ENCODE measurements at places on chromosomes 4 and X. TPM values are rescaled to one million over a fixed set of nuclear protein-coding genes. Genes with fewer than 3 reads are reported as not detected.

GRCh38 chr4:61995717-61996340, 795.7 kb downstream of the ADGRL3 start:
- H3K4me3 ChIP-seq: no peak overlapping the region
- DNase-seq: no peak
- H3K4me1 ChIP-seq: no peaks in the 10 kb centered on the region
- H3K27ac ChIP-seq: no peak overlapping the region
- H3K27me3 ChIP-seq: no peaks in the 10 kb centered on the region

- no peak for DNase-seq
- H3K4me3 ChIP-seq: no peak overlapping the region
- H3K36me3 ChIP-seq: no peaks in the 10 kb centered on the region
- no peaks in the 10 kb centered on the region for H3K27me3 ChIP-seq
Observed at GRCh38 chrX:40912166-40912565, 173.1 kb upstream of the USP9X start.

DNA sequence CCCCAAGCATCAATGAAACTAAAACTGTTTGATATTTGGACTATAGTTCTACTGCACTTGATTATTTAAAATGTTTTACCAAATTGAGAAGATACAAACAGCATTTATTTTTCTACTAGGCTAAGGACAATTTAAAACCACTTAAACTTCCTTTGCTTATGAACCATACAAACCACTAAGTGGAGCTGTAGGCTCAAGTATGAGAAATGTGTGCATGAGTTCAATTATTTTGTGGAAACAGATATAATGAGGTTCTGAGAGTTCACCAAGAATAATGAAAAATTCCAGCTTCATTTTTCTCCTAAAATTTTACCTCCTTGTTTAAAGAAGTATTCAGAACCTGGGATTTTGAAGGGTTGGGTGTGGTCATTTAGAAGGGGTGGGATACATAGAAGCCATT, 63.1 kb downstream of the SERPINA7 start:
- H3K27me3 ChIP-seq: no peaks in the 10 kb centered on the region
- no peaks in the 10 kb centered on the region for H3K4me1 ChIP-seq
- no peak overlapping the region for H3K4me3 ChIP-seq

DNA sequence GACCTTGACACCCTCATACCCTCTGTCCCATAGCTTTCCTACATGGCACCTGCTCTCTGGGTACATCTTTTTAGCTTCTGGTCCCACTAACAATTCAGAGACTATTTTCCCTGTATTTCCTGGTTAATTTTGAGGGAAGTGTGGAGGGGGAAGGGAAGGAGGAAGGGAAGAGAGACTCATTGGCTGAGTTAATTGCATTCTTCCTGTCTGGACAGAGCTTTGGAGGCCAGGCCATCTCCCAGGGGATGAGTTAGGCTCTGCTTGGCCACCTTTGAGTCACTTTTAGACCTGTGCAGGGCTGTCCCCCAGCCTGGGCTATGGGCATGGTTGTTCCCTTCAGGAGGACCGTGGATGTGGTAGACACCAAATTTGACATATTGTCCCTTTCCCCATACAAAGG, 167.9 kb upstream of the PGRMC2 start:
- H3K36me3 ChIP-seq: no peaks in the 10 kb centered on the region
- no peak for DNase-seq
- no peak overlapping the region for H3K27ac ChIP-seq
- peaks cover 3% of the 10 kb centered on the region for H3K27me3 ChIP-seq
- H3K4me1 ChIP-seq: peaks cover 8% of the 10 kb centered on the region

- no peak for DNase-seq
- peaks cover 2% of the 10 kb centered on the region for H3K4me1 ChIP-seq
- H3K4me3 ChIP-seq: no peak overlapping the region
- no peak overlapping the region for H3K27ac ChIP-seq
Observed at GRCh38 chr4:38210396-38211114, 250.4 kb downstream of the PTTG2 start.

GRCh38 chr4:4542774-4543485, 1.1 kb upstream of the STX18 start:
- H3K4me3 ChIP-seq: peak overlapping the region; percentile 89
- H3K36me3 ChIP-seq: peaks cover 14% of the 10 kb centered on the region
- H3K4me1 ChIP-seq: peaks cover 45% of the 10 kb centered on the region
- no peaks in the 10 kb centered on the region for H3K27me3 ChIP-seq
- peak overlapping the region; percentile 96 for H3K27ac ChIP-seq

DNA sequence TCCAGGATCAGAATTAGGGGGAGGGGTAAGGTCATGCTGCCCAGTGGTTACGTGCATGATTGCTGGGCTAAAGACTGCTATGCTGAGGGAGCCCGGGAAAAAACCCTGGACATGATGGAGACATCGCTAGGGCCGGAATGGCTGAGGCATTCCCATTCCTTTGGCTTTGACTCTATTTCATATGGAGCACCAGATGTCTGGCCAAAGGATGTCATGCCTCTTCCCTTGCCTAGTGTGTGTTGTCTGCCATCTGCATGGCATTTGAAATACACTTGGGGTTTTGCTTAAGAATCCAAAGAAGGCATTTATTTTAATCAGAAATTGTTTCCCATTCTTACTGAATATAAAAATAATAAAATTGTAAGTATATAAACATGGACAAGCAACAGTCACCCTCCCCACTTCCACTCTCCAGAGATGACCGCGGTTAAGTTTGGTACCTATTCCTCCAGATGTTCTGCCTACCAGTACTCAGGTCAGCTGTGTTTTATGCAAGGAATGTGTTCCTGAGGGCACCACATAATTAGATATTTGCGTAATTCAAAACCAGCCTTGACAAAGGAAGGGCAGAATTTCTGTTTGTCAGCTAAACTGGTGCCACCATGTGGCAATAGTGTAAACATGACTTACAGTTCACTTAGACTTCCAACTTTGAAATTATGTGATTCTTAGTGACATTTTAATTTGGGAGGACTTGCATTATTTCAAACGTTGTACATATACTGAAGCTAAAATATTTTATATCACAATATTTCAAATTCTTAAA, 105.9 kb downstream of the CT47B1 start:
- H3K27me3 ChIP-seq: no peaks in the 10 kb centered on the region
- no peak overlapping the region for H3K4me3 ChIP-seq
- no peak overlapping the region for H3K27ac ChIP-seq
- peak; percentile 23 for DNase-seq
- H3K36me3 ChIP-seq: no peaks in the 10 kb centered on the region

GRCh38 chrX:66164470-66164869, 423 bp downstream of the HEPH start:
- H3K36me3 ChIP-seq: no peaks in the 10 kb centered on the region
- no peak overlapping the region for H3K4me3 ChIP-seq
- no peak for DNase-seq
- no peaks in the 10 kb centered on the region for H3K4me1 ChIP-seq
- no peaks in the 10 kb centered on the region for H3K27me3 ChIP-seq

- H3K4me1 ChIP-seq: no peaks in the 10 kb centered on the region
- no peak overlapping the region for H3K4me3 ChIP-seq
- H3K36me3 ChIP-seq: no peaks in the 10 kb centered on the region
- DNase-seq: no peak
- H3K27ac ChIP-seq: no peak overlapping the region
Observed at GRCh38 chr4:57575426-57575825, 465.2 kb upstream of the IGFBP7 start.

DNA sequence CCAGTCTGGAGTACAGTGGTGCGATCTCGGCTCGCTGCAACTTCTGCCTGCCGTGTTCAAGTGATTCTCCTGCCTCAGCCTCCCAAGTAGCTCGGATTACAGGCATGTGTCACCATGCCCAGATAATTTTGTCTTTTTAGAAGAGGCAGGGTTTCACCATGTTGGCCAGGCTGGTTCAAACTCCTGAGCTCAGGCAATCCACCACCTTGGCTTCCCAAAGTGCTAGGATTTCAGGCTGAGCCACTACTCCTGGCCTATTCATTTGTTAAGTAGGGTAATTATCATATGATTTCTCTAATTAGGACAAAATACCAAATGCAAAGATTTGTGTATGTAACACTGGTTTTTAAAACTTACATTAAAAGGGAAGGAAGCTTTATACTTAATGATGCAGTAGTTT, 137.8 kb downstream of the GPM6A start:
- no peak for DNase-seq
- H3K4me1 ChIP-seq: no peaks in the 10 kb centered on the region
- H3K27ac ChIP-seq: no peak overlapping the region
- no peak overlapping the region for H3K4me3 ChIP-seq
- no peaks in the 10 kb centered on the region for H3K36me3 ChIP-seq

- H3K36me3 ChIP-seq: no peaks in the 10 kb centered on the region
- H3K4me1 ChIP-seq: no peaks in the 10 kb centered on the region
- H3K27me3 ChIP-seq: peaks cover 36% of the 10 kb centered on the region
- no peak for DNase-seq
Observed at GRCh38 chr4:24801136-24801855, 5.9 kb downstream of the SOD3 start.

GRCh38 chr4:157005193-157005592, 33.6 kb upstream of the PDGFC start:
- no peak overlapping the region for H3K27ac ChIP-seq
- no peak overlapping the region for H3K4me3 ChIP-seq
- DNase-seq: no peak
- H3K36me3 ChIP-seq: no peaks in the 10 kb centered on the region
- H3K27me3 ChIP-seq: no peaks in the 10 kb centered on the region
- H3K4me1 ChIP-seq: no peaks in the 10 kb centered on the region

DNA sequence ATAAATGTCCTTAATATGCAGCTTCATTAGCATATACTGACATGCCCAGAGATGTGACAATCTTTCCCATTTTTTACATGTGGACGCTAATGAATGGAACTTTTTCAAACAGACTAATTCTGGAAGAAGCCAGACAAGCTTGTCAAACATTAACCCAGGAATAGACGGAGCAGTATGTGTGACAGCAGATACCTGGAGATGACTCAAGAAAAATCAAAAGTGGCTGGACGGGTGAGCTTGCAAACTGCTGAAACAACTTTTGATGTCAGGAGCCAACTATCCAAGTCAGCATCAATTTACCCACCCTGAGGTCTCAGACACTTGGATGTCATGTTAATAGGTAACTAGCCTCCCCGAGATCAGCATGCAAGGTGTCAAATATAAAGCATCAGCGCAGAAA, 183.0 kb downstream of the PACRGL start:
- no peaks in the 10 kb centered on the region for H3K27me3 ChIP-seq
- H3K27ac ChIP-seq: no peak overlapping the region
- no peak for DNase-seq
- H3K4me1 ChIP-seq: no peaks in the 10 kb centered on the region
- no peaks in the 10 kb centered on the region for H3K36me3 ChIP-seq

Gene CSN3
- not detected for total RNA-seq

Gene OPRPN
- total RNA-seq: not detected

Gene BEND4
- total RNA-seq: 0.05 TPM

Gene PAGE2
- total RNA-seq: not detected
